ENCODE measurements at places on chromosomes 2 and 18. TPM values are rescaled to one million over a fixed set of nuclear protein-coding genes. Genes with fewer than 3 reads are reported as not detected.

DNA sequence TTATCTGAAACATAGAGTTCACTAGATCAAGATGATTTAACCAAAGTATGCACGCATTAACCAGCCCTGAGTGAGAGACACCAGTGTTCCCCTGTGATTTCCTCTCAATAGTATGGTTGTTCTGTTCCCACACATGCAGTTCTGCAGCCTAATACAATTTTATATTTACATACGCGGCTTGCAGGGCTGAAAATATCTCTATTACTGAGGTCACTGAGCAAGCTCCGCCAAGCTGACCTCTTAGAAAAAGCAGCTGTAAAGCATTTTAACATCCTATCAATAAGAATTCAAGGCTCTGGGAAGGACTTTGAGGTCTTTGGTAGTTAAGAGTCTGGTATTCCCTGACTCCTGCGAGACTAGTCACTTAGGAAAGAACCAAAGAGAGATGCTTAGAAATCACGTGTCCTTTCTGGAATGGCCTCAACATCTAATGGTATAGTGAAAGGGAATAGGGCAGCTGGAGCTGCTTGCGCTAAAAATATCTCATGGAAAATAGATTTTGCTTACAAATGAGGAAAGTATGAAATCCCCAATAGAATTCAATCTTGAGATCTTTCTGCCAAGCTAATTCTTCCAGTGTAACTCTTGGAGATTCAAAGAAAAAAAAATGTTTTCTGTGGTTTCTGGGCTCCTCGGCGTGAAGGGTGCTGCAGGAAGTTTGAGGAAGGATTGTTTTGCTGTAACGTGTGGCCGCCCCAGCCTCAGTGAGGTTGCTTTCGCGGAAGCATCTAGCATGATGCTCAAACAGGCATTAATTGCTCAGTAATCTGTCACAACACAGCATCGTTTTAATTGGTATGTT, 59.2 kb downstream of the DOCK10 start:
- DNase-seq, result peak; percentile 55

DNA sequence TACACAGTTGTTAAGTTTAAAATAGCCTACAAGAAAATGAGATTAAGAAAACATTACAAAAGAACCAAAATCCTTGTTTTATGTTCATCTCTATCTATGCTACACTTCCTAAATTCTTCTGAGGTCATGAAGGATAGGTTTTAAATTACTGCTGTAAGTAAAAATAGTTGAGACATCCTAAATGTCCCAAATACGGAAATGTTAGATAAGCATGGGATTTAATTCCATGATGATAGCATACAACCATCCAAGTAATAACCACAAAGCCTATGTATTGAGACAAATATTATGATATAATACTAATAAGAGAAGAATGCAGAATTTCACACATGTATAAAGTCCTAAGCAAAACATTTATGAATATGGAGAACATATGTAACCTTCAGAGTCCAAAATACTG, 34.1 kb downstream of the PIEZO2 start:
- DNase-seq, result no peak

DNA sequence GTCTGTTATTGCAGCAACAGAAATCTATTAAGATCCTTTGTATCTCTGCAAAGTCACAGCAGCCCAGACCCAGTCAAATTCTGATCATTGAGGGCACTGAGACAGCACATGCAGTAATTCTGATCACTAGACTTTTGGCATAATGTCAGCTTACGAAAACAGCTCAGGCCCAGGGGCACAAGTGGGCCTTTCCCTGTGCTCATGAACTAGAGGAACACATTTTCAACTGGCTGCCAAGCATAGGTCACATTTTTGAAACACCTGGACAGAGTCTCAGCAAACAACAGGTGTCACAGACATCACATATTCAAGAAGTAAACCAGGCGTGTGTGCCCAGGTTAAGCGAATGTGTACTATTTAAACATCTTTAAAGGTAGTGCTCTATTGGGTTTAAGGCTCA, 13.7 kb downstream of the DOCK10 start:
- DNase-seq, result no peak

- DNase-seq, result no peak
Observed at GRCh38 chr2:177545981-177546585, 153.5 kb downstream of the AGPS start.

DNA sequence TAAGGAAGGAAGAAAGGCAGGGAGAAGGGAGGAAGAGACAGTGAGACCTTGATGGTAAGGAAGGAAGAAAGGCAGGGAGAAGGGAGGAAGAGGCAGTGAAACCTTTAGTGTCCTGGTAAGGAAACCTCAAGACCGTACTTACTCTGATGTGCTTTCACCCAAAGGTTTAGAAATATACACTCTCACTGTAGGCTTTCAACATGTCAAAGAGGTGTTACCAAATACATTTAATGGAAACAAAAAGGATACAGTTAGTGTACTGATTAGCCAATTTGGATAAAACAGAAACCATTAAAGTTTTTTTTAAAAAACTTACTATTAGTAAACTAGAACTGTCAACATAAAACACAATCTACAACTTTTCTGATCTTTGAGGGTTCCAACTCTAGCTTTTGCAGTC, 7.1 kb downstream of the FBXO15 start:
- DNase-seq, result no peak

The LYPD6 gene
- not detected for total RNA-seq

DNA sequence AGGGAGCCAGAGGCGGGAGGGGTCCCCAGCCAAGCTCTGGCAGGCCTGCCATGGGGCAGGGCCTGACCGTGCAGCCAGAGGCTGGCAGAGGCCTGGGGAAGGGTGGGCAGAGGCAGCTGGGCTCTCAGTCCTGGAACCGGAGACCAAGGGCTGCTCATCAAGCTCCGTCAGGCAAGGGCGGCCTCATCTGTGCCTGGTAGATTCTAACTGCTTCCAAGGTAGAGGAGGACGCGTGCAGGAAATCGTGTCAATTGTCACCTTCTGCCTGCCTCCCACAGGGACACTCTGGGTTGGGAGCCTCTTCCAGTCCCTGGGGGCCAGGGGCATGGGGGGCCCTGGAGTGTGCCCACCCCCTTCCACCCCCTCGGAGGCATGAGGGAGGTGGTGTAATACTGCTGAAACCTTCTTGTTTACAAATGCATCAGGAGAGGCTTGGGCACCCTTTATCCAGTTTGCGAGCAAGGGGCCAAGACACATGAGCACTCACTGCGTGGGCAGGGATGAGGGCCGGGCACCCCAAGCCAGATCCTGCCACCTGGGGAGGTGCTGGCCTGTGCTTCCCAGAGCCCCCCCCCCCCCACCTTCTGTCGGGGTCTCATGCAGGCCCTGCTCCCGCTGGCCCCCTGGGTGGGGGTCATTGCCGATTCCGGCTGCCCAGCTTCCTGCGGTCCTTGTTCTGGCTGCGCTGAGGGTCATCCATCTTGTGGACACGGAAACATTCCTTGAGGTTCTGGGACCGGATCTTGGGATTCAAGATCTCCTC, 9.0 kb downstream of the SNORC start:
- DNase-seq, result no peak

GRCh38 chr2:216596980-216597509, 36.2 kb upstream of the IGFBP2 start:
- DNase-seq, result no peak

The CFAP65 gene
- not detected for total RNA-seq

The NDUFB3 gene
- 134 TPM for total RNA-seq

DNA sequence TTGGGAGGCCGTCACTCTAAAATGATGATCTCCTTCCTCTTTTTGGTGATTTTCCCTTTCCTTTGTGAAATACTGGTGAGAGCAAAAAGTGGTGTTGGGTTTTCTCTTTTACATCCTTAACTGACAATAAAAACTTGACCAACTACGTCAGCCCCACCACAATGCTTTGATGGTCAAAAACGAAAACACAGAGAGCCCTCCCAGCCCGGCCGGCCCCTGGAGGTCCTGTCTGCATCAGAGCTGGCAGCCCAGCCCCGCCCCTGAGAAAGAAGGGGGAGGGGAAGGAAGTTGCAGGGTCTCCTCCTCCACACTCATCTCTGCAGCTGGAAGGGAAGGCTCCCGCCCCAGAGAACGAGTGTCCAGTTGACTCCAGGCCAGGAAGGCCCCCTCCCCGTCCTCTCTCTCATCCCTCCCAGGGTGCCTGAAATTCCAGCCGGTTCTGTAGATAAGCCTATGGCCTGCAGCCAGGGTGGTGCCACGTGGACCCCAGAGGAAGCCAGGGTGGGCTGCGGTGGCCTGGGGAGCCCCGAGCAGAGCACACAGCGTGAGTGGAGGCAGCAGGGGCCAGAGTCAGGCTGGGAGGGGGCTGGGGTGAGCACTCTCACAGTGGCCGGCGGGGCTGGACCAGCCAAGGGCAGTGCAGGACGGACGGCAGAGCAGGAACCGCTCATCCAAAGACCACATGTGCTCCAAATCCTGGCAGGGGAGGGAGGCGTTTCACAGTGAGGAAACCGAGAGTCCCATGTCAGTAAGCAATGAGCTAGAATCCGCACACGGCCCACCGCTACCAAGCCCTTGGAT, 19.8 kb downstream of the BIN1 start:
- DNase-seq, result no peak

The GAL3ST2 gene
- total RNA-seq, result not detected

- no peak for DNase-seq
Observed at GRCh38 chr18:10033016-10033399, 119.2 kb downstream of the VAPA start.

DNA sequence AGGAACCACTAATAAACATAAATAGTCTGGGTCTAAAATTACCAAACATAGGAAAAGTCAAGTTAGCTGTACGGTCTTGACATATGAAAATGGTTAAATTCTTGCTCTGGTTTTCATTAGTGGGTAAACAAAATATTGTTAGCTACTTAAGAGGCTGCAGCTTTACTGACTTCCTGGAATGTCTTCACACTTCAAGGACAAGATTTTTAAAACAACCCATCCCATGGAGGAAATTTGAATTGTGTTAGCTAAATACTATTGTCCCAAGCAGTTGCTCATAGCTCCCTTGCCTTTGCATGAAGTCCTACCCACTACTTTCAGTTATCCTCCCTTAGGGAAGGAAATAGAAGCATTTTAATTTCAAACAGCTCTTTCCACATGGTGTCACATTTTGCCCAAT, 128.5 kb downstream of the EPHA4 start:
- DNase-seq, result no peak

DNA sequence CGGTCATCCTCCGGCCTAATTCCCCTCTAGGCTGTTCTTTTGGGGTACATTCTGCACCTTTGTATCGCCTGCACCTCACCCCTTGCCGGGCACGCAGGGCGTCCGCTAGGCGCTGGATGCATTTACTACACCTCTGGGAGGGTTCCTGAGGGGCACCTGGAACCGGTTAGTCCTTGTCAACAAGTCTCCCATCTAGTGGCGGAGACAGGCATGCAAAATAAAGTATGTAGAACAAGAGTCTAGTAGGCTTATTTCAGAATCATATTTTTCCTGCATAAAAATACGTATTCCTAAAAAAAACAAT, 705 bp upstream of the TEX261 start:
- DNase-seq, result peak; percentile 72

DNA sequence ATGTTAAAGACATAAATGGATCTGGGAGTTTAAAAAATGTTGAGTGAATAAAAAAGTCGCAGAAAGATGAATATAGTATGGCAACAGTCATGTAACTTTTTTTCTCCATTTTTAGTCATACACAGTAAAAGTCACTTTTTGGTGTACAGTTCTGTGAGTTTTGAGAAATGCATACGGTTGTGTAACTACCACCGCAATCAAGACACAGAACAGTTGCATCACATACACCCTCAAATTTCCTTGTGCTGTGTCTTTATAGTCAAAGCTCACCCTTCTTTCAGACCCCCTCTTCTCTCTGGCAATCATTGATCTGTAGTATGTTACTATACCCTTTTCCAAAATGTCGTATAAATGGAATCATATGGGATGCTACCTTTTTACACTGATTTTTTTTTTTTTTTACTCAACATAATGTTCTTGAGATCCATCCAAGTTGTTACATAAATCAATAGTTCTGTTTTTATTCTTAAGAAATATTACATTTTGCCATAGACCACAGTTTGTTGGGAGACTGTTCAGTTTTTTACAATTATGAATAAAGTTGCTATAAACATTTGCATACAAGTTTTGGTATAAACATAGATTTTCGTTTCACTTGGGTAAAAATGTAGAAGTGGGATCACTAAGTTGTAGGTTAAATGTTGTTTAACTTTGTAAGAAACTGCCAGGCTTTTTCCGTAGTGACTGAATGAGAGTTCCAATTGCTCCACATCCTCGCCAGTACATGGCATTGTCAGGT, 35.4 kb upstream of the AGFG1 start:
- no peak for DNase-seq

- DNase-seq, result no peak
Observed at GRCh38 chr18:2948038-2948437, 64.9 kb downstream of the LPIN2 start.

- DNase-seq, result no peak
Observed at GRCh38 chr2:1856922-1857321, 112.6 kb upstream of the PXDN start.

- no peak for DNase-seq
Observed at GRCh38 chr2:37851428-37851827, 73.7 kb upstream of the RMDN2 start.

DNA sequence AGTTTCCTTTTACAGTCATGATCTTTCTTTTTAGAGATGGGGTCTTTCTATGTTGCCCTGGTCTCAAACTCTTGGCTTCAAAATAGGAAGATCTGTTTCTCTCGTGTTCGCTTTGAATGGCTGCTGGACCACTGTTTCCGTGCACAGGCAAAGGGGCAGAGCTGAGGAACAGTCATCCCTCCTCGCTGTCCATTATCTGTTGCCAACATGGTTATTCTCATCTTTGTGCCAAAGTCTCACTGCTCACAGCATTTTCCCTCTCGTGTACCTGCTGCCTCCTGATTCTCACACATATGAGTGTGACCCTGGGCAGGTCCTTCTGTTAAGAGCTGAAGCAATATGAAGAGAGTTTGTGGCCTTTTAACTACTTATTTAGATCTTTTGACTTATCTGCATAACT, 28.0 kb upstream of the CCNYL1 start:
- DNase-seq, result no peak

GRCh38 chr2:1642993-1643619, 101.2 kb downstream of the PXDN start:
- DNase-seq, result no peak

The GDF7 gene
- not detected for total RNA-seq

DNA sequence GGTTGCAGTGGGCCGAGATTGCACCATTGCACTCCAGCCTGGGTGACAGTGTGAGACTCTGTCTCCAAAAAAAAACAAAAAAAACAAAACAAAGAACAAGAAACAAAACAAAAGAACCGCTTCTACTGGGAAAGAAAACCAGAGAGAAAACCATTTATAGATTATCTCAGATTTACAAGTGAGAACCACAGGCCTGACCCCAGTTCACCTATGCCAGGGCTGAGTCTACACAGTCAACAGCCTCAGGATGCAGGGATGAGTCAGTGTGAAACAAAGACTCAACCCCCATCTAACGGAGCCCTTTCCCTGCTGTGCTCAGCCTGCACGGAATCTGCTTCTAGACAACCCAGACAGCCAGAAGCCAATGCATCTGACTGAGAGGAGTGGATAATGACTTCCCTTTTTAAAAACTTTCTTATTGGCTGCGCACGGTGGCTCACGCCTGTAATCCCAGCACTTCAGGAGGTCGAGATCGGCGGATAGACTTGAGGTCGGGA, 25.5 kb upstream of the YWHAQ start:
- DNase-seq, result peak; percentile 71

GRCh38 chr2:235654103-235654813, 160.4 kb downstream of the AGAP1 start:
- DNase-seq, result no peak

The KCNG2 gene
- total RNA-seq, result not detected

All from activated CD4-positive, alpha-beta T cell treated with anti-CD3 and anti-CD28 coated beads, Interleukin-2, amount 10 ng/mL, durations not matched to agents 7 days and 5 days (primary cell).